Fibroblast of villous mesenchyme (primary cell): ENCODE measurements at places on chromosomes 2 and 18. TPM values are rescaled to one million over a fixed set of nuclear protein-coding genes. Genes with fewer than 3 reads are reported as not detected.

The CTNNA2 gene
- not detected in 2 replicates for total RNA-seq

The LAMA3 gene
- total RNA-seq, result 2.6 and 5.2 TPM in 2 replicates

- DNase-seq, result peak; percentile 34
These were observed 81.4 kb upstream of the CABLES1 start for GRCh38 chr18:23053776-23054457.

- DNase-seq, result peak; percentile 90
These were observed 57.1 kb downstream of the SLC16A14 start for GRCh38 chr2:230011617-230012016.

GRCh38 chr2:10709290-10709939, 12.0 kb upstream of the ATP6V1C2 start:
- peak; percentile 12 for DNase-seq

DNA sequence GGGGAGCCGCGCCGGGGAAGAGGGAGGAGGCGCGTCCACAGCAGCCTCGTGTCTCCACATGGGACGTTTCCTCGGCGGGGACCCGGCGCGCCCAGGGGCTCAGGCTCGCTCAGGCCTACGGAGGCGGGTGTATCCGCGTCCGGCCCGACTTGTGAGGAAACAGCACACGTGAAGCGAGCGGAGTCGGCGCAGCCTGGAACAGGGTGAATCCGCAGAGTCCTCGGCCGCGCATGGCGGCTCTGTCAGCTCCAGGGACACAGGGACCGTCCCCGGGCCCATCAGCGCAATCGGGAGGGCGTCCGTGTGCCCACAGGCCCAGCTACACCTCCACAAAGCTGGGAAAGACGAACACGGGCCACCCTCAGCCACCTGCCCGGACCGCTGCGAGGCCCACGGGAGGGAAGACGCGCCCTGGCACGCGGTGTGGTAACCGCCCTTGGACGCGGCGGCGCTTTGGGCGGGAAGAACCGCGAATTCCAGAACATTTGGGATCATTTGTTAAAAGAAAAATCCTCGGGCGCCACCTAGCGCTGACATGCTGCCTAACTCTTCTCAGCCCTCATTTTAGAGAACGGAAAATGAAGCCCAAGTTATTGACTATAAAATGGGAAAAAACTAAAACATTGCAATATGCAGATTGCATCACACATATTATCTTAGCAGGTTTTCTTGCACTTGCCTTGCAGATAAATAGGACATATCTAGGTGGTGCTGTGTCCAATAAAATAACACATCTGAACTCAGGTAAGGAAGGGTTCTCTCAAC, 40.4 kb downstream of the TMEM18 start:
- DNase-seq, result peak; percentile 54

- no peak for DNase-seq
These were observed 37.9 kb downstream of the KCNIP3 start for GRCh38 chr2:95334916-95335641.

GRCh38 chr2:96537066-96537733, 648 bp downstream of the ARID5A start:
- peak; percentile 67 for DNase-seq
